ENCODE measurements at places on chromosomes 3 and 15.

DNA sequence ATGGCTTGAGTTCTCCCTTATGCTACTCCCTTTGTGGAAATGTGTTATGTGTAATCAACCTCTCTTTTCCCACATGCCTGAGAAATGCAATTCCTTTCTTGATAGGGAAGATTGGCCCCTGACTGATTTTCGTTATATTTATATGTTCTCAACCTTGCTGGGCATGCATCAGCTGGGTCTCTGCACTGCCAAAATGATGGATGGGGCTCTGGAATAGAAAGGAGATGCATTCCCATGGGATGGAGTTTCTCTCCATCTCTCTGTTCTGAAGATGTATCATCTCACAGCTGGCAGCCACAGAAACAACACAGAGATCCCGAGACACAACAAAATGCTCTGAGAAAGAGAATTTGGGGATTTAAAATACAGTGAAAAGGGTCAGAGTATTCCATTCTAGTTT lies 327.7 kb upstream of the LMCD1 start:
- no peak for DNase-seq

DNA sequence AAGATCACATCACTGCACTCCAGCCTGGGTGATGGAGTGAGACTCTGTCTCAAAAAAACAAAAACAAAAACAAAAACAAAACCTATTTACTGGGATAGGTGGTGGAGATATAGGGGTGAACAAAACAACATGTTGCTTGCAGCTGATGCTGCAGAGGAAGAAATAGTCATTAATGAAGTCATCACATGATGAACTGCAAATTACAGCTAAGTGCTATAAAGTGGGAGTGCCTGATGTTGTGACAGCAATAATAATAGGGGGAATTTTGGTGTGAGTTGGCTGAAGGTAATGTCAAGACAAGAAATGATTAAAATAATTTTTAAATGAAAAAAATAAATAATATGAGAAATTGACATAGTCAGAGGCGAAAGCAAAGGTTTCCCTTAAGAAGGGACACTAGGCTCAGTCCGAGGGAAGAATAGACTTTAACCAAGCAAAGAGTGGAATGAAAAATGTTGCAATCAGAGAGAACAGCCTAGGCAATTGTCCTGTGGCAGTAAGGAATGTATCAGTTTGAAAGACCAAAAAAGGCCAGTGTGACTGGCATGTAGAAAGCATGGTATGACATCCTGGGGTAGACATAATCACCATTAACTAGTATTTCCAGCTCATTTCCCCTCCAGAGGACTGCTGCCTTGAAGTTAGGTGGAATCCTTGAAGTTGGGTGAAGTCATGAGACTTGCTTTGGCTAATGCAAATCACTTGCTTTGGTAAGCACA lies 14.7 kb upstream of the PIK3CB start:
- DNase-seq: no peak

DNA sequence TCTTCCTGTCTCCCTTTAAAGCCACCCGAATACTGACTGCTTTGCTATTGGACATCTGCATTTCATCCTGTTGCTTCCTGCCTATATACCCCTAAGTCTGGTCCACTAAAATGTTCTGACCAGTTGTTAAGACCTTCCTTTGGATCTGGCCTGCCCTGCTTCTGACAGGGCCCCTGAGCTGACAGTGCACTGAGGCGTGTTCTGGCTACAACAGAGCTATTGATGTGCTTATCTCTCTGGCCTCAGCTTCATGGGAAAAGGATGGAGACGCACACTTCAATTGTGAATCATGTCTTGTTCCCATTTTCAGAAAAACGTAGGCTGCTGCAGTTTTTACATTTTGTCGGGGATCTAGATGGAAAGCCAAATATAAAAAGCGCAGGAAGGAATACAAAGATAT lies 7.1 kb upstream of the P3H2 start:
- DNase-seq: no peak

GRCh38 chr3:79172241-79172640 lies 595.6 kb downstream of the ROBO1 start:
- DNase-seq: no peak

DNA sequence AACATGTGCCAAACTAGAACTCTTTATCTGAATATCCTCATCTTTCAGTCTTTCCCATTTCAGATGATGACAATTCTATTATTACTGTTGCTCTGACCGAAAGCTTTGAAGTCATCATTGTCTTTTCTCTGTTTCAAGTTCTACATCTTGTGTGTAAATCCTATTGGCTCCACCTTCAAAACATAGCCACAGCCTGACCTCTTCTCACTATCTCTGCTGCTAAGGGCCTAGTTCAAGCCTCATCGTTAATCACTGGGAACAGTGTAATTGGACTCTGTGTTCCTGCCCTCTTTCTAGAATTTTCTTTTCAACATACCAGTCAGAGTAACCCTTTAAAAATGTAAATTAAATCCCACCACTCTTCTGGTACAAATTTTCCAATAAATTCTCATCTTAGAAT lies 105.1 kb downstream of the OXSM start:
- DNase-seq: no peak

GRCh38 chr3:153881201-153881600 lies 240.0 kb upstream of the ARHGEF26 start:
- no peak for DNase-seq

DNA sequence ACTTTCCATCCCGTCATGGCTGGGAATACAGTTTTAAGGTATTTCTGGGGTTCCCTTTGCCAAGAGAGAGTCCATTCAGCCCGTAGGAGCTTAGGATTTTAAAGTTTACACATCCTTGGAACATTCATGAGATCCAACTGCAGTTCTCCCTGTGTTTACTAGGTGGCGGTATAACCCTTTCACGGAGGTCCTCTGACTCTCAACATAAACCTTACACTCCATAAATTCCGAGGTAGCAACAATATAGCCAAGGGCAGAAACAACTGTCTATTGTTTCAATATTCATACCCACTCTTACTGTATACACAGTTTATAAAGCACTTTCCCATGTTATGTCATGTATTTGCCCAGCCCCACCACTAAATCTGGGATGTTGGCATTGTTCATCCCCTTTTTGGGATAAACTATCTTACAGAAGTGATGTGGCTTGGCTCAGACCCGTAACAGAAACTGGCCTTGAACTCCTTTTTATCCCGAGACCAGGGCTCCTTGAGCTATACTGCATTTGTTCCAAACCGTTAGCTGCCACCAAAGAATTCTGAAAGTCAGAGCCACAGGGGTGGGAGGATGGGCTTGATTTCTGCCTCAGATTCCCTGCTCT lies 69.2 kb upstream of the COL6A5 start:
- DNase-seq: no peak

DNA sequence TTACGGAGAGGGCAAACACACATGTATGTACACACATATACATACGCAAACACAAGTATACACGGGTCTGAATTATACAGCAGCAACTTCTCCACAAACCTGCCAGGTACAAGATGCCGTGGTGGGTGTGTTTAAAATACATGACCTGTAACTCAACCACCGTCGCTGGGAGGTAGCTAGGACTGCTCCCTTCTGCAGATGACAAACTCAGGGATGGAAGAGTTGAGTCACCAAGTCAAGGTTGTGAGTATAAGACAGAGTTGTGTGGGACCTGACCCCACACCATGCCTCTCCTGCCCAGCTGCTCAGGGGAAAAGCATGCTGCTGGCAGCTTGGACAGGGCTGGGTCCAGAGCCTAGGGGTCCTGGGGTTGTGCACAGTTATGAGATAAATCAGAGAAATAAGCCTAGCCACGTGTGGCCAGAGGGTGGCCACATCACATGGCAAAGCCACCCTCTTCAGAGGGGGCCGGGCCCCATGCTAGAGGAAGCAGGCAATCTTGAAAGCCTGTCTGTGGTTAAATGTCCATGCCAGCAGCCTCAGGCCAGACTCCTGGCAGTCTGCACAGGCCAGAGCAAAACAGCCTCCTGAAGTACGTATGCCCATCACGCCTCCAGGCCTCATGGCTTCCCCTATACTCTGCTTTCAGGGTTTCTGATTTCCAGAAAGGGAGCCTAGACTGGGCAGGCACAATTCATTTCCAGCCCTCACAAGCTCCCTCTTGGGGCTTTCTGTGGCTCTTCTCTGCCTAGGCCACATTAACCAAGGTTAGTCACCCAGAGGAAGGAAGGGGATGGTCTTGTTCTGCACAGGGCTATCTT lies 107.7 kb upstream of the RPL32 start:
- no peak for DNase-seq

GRCh38 chr3:14779069-14779685 lies 39.6 kb upstream of the FGD5 start:
- no peak for DNase-seq

DNA sequence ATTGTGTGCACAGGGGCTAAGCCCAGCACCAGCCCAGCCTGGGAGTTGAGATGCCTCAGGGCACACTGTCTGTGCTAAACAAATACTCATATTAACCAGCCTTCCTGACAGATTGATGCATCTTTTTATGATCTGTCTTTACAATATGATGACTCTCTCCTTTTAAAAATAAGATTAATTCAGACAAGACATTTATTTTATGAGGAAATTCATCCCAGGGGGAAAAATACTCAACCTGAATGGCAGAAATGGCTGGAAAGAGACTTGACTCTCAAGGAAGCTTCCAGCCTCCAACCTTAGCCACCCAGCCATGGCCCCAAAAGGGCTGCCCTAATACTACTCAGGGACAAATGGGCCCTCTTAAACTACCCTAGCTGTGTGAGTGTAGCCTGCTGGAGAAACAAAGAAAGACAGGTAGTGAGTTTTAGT lies 46.9 kb downstream of the NOX5 start:
- no peak for DNase-seq

- DNase-seq: peak; percentile 9
Observed at GRCh38 chr3:32593903-32594525, 23.4 kb upstream of the DYNC1LI1 start.

GRCh38 chr15:100112061-100112420 lies 229.7 kb downstream of the ADAMTS17 start:
- DNase-seq: no peak

DNA sequence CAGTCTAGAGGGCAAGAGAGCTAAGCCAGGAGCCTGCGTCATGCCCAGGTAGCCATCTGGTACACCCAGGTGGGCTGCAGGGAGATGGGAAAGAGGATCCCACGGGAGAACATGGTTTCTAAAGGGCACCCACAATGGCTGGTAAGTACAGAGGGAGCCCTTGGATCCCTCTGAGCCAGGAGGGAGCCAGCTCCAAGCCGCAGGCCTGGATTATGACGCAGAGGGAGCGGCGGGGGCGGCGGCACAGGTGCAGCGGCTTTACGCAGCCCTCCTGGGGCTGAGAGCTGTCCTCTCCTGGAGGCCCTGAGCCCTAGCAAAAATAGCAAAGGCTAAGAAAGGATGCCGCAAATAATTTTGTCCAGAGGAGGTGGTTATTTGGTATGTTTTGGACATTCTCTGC lies 2.8 kb downstream of the CAV3 start:
- no peak for DNase-seq

- no peak for DNase-seq
Observed at GRCh38 chr15:69105451-69105985, 54.9 kb upstream of the GLCE start.

GRCh38 chr3:106640353-106640752 lies 736.9 kb upstream of the CCDC54 start:
- DNase-seq: no peak

DNA sequence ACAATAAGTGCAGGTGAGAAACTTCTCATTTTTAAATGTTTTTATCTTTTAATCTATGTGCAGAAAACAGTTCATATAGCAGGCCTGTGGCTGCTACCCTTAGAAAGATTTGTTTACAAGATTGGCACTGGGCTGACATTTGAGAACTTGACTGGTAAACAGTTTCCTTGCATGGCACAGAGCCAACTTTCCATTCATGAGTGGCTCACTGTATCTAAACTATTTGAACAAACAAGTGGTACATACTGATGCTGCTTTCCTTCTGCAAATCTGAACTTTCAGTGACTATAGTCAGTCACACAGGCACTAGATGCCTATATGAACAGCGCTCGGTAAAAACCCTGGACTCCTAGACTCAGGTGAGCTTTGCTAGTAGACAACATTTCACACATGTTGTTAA lies 6.3 kb upstream of the GTPBP8 start:
- DNase-seq: no peak

GRCh38 chr3:43999728-44000319 lies 241.9 kb upstream of the TOPAZ1 start:
- DNase-seq: no peak

- no peak for DNase-seq
Observed at GRCh38 chr3:171890398-171890797, 47.2 kb downstream of the TMEM212 start.

DNA sequence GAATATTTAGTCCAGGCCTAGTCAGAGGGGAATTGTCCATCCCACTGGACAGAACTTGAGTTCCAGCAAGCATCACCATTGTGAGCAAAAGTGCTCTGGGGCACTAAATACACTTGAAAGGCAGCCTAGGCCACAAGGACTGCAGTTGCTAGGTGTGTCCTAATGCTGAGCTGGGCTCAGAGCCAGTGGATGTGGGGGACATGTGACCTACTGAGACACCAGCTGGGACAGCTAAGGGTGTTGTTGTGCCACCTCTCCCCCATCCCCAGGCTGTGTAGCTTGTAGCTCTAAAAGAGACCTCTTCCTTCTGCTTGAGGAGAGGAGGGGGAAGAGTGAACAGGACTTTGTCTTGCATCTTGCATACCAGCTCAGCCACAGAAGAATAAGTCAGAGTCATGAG lies 120.9 kb downstream of the DTWD1 start:
- no peak for DNase-seq

DNA sequence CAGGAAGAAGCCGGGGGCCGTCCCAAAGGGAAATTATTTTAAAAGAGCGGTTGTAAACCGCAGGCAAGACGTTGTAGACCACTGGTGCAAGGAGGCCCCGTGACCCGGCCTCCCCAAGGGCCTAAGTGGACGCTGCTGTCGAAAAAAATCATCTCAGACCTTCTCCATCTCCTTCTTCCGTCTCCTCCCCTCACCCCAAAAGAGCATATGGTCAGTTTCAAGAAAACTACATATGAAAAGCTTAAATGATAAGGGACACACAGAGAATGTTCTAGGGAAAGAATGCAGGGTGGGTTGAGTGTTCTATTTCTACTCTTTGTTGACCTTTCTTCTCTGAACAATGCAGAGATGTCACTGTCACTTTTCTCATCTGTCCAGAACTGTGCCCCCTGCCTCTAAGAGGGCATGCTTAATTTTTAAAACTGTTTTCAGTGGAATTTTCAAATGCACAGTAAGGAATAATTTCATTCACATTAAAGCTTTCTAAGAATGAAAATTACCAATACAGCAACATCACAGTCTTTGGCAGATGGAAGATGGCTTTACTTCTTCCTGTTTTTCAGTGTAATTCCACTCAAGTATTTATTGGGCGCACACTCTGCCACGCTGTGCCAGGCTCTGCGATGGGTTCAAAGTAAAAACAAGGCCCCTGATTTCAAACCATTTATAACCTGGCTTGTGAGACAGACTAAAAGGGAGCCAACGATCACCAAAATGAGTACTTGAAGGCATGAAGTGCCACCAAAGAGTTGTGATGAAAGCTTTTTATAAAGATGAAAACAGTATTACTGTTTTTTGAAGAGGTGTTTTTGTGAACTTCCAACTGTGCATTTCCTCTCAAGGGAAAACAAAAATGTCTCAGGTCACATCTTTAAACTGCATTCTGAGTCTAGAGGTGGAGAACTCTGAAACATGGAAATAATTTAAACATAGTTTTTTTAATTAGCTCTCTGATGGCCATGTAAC lies 891 bp upstream of the TOP2B start:
- DNase-seq: no peak

DNA sequence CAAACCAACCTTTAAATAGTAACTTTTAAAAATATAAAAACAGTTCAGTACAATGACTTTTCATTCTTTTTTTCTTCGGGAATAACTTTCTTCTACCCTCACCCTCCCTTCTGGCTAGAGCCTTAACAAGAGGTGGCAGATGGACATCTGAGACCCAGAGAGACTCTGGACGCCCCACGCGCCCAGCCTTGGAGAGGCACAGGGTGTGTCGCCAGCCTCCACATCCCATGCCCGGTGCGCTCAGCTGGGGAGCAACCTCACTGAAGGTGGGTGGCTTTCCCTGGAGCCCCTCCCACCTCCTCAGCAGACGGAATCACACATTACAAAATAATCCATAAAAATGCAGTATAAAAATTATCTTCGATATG lies 49.5 kb downstream of the TLE3 start:
- DNase-seq: no peak
